ENCODE measurements at places on chromosomes 2 and 18. TPM values are rescaled to one million over a fixed set of nuclear protein-coding genes. Genes with fewer than 3 reads are reported as not detected.

DNA sequence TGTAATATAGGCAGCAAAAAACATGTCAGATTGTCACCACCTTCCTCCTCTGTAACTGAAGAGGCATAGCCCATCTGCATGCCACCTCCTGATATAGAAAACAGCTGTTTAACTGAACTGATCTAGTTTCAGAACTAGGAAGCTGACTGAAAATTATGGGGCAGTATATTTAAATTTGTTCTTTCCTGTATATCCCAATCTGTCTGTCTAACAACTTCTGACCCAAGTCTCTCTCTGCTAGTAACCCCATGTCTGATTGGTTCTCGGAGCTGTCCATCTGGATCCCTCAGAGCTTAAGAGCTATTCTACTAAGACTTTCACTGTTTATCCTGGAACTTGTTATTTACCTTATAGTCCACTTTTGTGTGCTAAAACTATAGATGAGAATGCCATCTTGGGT, 68.2 kb upstream of the SLC35G4 start:
- H3K36me3 ChIP-seq: no peaks in the 10 kb centered on the region
- H3K27me3 ChIP-seq: no peaks in the 10 kb centered on the region
- no peak for DNase-seq
- no peak overlapping the region for H3K27ac ChIP-seq
- H3K4me3 ChIP-seq: no peak overlapping the region

GRCh38 chr18:49980896-49981295, 167.6 kb upstream of the ACAA2 start:
- no peaks in the 10 kb centered on the region for H3K36me3 ChIP-seq
- no peak for DNase-seq
- no peaks in the 10 kb centered on the region for H3K27me3 ChIP-seq
- H3K4me1 ChIP-seq: no peaks in the 10 kb centered on the region

DNA sequence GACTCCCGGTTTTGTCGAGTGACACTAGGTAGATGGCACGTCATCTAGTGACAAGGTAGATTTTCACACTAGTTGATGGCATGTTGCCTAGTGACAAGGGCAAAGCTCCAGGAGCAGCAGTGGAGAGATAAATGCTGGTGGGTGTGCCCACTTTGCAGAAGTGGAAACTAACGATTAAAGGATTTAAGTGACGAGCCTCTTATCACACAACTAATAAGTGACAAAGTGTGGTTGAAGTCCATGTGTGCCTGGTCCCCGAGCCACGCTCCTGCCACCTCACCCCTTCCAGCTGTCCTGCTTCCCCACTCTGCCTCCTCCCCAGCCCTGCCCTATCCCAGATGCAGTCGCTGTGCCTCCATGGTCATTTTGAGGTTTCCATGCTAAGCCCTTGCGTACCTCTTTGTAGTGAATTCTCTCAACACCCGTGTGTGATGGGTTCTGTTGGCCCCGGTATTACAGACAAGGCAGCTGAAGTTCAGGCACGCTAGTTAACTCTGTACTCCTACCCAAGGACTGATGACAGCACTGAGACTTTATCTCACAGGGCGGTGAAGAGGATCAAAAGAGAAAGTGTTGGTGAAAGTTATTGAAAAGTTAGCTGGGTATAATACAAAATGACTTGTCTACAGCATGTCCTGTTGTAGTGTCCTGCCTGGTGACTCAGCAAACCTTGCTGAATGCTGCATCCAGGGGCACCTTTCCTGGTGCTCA, 113.4 kb upstream of the GLI2 start:
- no peaks in the 10 kb centered on the region for H3K27me3 ChIP-seq
- no peaks in the 10 kb centered on the region for H3K4me1 ChIP-seq
- DNase-seq: no peak
- H3K4me3 ChIP-seq: no peak overlapping the region
- no peak overlapping the region for H3K27ac ChIP-seq
- H3K36me3 ChIP-seq: no peaks in the 10 kb centered on the region

DNA sequence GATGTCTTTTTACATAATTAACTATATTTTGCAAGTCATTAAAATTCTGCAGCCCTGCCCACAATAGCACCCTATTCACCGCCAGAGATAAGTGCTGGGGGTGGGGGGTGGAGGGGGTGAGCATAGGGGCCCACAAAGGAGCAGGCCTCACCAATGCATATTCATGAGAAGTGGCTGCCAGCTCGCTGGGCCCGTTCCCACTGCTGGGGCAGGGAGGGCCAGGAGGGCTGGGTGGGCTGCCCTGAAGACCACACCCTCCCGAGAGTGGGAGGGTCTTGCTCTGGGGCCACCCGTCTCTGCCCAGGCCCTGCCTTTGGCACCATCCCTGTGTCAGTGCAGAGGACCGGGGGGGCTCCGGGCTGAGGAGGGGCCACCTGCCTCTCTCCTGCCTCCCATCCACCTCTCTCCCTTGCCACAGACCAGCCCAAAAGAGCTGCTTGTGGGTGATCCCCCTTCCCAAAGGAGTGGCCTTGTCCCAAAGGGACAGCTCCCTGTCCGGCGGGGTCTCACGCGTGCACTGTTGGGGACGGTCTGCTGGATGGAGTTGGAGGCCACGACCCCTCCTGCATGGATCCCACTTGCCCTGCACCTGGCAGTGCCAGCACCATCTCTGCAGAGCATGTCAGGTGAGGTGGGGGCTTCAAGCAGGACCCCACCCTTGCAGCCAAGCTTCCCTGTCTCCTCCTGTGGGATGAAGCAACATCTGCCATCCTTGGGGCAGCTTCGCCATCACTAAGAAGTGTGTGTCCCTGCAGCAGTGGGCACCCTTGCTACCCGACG, 138.8 kb upstream of the GPC1 start:
- no peaks in the 10 kb centered on the region for H3K27me3 ChIP-seq
- no peak for DNase-seq
- H3K27ac ChIP-seq: no peak overlapping the region
- H3K36me3 ChIP-seq: no peaks in the 10 kb centered on the region
- H3K4me3 ChIP-seq: no peak overlapping the region

- H3K4me3 ChIP-seq: no peak overlapping the region
- H3K36me3 ChIP-seq: no peaks in the 10 kb centered on the region
- DNase-seq: no peak
- H3K27ac ChIP-seq: no peak overlapping the region
- H3K27me3 ChIP-seq: no peaks in the 10 kb centered on the region
Observed at GRCh38 chr2:218145124-218145523, 19.3 kb downstream of the CXCR2 start.

DNA sequence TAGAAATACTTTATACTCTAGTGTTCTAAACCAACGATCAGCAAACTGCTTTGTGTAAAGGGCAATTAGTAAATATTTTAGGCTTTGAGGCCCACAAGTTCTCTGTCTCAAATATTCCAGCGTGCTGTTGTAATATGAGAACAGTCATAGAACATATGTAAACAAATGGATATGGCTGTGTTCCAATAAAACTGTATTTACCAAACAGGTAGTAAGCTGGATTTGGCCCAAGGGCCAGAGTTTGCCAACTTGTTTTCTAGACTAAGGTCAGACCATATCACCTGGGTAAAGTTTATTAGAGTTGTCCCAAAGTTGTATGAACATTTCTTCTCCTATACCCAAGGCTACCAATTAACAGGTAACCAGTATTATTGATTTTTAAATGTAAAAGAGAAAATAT, 303.2 kb upstream of the MC4R start:
- H3K4me1 ChIP-seq: no peaks in the 10 kb centered on the region
- no peaks in the 10 kb centered on the region for H3K27me3 ChIP-seq
- no peak overlapping the region for H3K27ac ChIP-seq
- DNase-seq: no peak
- no peaks in the 10 kb centered on the region for H3K36me3 ChIP-seq
- no peak overlapping the region for H3K4me3 ChIP-seq

GRCh38 chr2:32479993-32480392, 123.2 kb downstream of the BIRC6 start:
- no peaks in the 10 kb centered on the region for H3K4me1 ChIP-seq
- H3K36me3 ChIP-seq: peaks cover 12% of the 10 kb centered on the region
- no peak overlapping the region for H3K4me3 ChIP-seq
- no peak overlapping the region for H3K27ac ChIP-seq

DNA sequence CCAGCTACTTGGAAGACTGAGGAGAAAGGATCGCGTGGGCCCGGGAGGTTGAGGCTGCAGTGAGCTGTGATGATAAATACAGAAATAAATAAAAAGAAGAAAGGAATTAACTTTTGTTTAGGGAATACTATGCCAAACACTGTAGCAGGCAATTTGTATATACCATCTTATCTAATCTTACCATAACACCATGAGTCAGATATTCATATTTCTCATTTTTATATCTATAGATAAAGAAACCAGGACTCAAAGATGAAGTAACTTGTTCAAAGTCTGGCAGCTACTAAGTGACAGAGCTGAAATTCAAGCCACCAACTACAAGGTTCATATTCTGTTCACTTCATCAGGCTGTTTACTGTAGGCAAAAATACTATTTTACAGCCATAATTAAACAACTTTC, 119.2 kb upstream of the SLC39A10 start:
- no peak for DNase-seq
- H3K4me3 ChIP-seq: no peak overlapping the region
- no peaks in the 10 kb centered on the region for H3K36me3 ChIP-seq
- H3K4me1 ChIP-seq: no peaks in the 10 kb centered on the region
- no peak overlapping the region for H3K27ac ChIP-seq
- H3K27me3 ChIP-seq: no peaks in the 10 kb centered on the region

DNA sequence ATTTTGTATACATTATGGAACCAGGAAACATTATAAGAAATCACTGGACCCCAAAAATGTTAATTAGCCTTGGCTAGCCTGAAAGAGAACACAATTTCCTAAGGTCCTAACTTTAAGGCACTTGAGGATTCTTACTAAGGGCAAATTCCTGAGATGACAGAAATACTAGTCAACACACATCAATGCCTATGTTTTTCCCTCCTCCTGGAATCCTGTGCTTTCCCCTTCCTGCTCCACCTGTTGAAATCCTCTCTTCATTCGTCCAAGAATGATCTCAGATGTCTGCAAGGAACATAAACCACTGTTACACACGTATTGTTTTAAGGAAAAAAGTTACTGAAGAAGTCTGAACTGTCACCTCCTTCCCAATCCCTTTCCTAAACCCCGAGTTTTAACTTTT, 21.2 kb upstream of the DARS1 start:
- peaks cover 12% of the 10 kb centered on the region for H3K4me1 ChIP-seq
- no peaks in the 10 kb centered on the region for H3K27me3 ChIP-seq
- H3K27ac ChIP-seq: no peak overlapping the region
- H3K36me3 ChIP-seq: no peaks in the 10 kb centered on the region

DNA sequence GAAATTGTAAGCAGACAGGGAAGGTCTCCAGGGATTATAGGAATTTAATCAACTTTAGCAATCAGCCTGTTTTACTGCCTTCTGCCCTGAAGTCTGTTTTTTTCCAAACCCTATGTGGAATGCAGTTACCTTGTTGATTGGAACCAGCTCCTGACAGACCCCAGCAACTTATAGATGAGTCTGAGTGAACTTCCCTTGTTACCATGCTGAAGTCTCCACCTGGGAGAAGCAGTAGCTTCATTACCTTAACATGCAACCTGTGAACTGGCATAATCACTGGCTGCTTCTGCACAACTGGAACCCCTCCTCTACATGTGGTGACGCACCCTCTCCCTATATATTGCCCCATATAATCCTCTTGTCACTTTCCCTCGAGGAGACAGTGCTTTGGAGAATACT, 226.3 kb upstream of the SPOPL start:
- no peaks in the 10 kb centered on the region for H3K36me3 ChIP-seq
- DNase-seq: no peak
- peak overlapping the region; percentile 87 for H3K27ac ChIP-seq
- H3K4me3 ChIP-seq: no peak overlapping the region

GRCh38 chr18:51907687-51908597, 432.1 kb upstream of the DCC start:
- H3K36me3 ChIP-seq: no peaks in the 10 kb centered on the region
- H3K4me3 ChIP-seq: no peak overlapping the region
- H3K4me1 ChIP-seq: no peaks in the 10 kb centered on the region

DNA sequence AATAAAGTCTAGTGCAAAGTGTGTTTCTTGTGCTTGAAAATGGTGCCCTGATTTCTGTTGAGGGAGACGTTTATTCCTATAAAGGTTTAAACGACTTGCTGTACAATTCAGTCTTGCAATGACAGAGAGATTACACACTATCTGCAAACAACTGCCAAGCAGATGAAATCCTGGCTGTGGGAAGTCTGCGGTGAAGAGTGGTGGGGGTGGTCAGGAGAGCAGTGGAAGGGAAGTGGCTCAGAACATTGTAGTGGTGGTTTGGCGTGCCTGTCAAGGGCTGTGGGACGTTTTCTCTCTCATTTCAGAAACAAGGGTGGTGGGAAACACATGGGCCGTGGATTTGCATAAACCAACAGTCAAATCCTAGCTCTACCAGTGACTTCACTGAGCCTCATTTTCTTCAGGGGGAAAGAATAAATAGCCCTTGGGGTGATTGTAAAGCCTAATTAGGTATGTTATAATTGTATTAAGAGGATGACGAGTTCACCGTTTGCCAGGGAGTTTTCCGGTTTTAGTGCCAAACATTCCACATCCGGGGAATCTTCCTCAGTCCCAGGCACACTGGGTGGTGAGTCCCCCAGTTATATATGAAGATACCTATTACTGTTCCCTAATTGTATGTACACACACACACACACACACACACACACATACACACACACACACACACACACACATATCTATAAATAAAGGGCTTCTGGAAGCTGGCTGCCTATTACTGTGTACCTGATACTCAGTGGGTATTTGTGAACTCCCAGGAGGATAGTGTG, 115.0 kb downstream of the SPTBN1 start:
- H3K36me3 ChIP-seq: no peaks in the 10 kb centered on the region
- H3K27ac ChIP-seq: no peak overlapping the region
- H3K4me1 ChIP-seq: peaks cover 40% of the 10 kb centered on the region
- H3K4me3 ChIP-seq: no peak overlapping the region
- DNase-seq: no peak

DNA sequence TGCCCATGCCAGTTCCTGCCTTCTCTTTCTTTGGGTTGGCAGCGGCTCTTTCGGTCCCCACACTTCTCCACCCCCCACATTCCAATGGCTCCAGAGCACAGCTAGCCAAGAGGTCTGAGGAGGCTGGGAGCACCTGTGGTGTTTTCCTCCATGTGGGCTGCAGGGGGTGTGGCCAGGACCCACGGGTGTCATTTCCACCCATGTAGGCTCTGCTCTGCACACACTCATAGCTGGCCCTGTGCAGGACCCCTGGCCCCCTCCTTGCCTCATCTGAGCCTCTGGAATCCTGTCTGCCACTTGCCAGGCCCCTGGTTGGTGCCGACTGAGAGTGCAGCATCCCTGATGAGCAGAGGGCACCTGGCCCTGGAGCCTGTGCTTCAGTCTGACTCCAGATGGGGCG, 46.3 kb downstream of the DYSF start:
- H3K27me3 ChIP-seq: no peaks in the 10 kb centered on the region
- DNase-seq: no peak
- H3K27ac ChIP-seq: no peak overlapping the region
- no peak overlapping the region for H3K4me3 ChIP-seq

GRCh38 chr2:8421658-8422449, 260.0 kb upstream of the ID2 start:
- no peak overlapping the region for H3K27ac ChIP-seq
- no peaks in the 10 kb centered on the region for H3K27me3 ChIP-seq
- no peaks in the 10 kb centered on the region for H3K36me3 ChIP-seq
- H3K4me3 ChIP-seq: no peak overlapping the region
- H3K4me1 ChIP-seq: no peaks in the 10 kb centered on the region
- DNase-seq: no peak

- H3K27ac ChIP-seq: no peak overlapping the region
- H3K4me3 ChIP-seq: no peak overlapping the region
- no peaks in the 10 kb centered on the region for H3K36me3 ChIP-seq
- DNase-seq: no peak
- H3K4me1 ChIP-seq: no peaks in the 10 kb centered on the region
Observed at GRCh38 chr2:12514631-12515437, 201.9 kb upstream of the TRIB2 start.

The MLPH gene
- not detected for total RNA-seq

The ZAP70 gene
- total RNA-seq: not detected

The HOXD13 gene
- not detected for total RNA-seq

The XIRP2 gene
- total RNA-seq: not detected

The CNDP1 gene
- not detected for total RNA-seq

The RNF152 gene
- total RNA-seq: 23.0 TPM

The SERPINB4 gene
- total RNA-seq: not detected

The MC5R gene
- total RNA-seq: not detected

The LYG2 gene
- not detected for total RNA-seq
